Karpas-422 (cell line): ENCODE measurements at places on chromosomes 12 and 14. TPM values are rescaled to one million over a fixed set of nuclear protein-coding genes. Genes with fewer than 3 reads are reported as not detected.

NOS1 gene
- not detected in 2 replicates for total RNA-seq

ACOT4 gene
- total RNA-seq: 3.4 and 5.4 TPM in 2 replicates

SERPINA12 gene
- not detected in 2 replicates for total RNA-seq

SLC7A8 gene
- total RNA-seq: 0.79 TPM in 1 of 2 replicates, not detected in the other

P2RX2 gene
- not detected in 2 replicates for total RNA-seq

DNAJC22 gene
- not detected in 2 replicates for total RNA-seq

RIPK3 gene
- total RNA-seq: 1.6 and 2.3 TPM in 2 replicates
